ENCODE measurements at places on chromosomes 13 and 19.
A peak's percentile ranks its signal among the peaks of the same experiment; 100 is the strongest.

- DNase-seq = no peak
Measured at GRCh38 chr19:35195830-35196229, 32.7 kb downstream of the FAM187B start.

DNA sequence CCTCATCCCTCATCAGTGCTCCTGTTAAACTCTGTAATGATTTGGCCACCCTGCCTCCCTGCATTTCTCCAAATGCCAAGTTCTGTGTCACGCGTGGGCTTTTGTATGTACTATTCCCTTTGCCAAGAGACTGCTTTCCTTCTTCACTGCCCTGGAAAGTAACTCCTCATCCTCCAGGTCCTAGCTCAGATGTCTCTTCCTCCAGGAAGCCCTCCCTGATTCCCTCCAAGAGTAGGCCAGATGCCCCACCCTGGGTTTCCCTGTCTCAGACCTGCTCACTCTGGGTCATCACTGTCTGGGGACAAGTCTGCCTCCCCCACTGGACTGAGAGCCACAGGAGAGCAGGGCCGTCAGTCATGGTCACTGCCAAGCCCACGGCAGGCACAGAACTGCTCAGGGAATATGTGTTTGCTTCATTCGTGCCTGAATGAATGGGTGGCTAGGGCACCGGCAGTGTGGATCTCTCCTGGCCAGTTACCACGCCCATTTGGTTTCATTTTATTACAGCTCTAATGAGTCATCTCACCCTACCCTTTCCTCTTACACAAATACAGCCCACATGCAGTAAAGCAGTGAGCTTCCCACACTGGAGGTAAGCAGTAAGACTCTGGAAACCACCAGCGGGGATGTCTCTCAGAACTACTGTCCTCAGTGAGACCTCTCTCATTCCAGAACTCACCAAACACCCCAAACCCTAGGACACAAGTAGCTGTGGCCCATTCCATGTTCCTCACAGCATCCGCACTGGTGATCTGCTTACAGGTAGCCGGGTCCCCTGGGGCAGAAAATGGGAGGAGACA, 12.1 kb upstream of the GPR4 start:
- DNase-seq = no peak

- DNase-seq = no peak
Measured at GRCh38 chr19:13176345-13176744, 26.1 kb downstream of the IER2 start.

DNA sequence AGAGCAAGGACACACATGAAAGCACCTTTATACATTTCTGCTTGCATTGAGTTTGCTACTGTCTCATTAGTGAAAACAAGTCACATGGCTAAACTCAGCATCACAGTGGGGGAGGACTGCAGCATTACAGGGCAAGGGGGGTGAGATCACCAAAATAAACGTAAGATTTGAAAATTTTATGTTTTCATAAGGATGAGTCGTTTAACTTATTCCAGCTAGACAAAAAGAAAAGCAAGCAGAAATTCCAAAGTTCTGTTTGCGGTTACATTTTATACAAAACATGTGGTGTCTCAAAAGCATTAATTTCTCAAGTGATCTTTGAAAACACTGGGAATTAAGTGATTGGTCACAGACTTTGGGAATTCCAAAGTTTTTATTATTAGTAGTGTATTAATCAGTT, 261.4 kb upstream of the RXFP2 start:
- DNase-seq = no peak

- DNase-seq = no peak
Measured at GRCh38 chr19:53389978-53390377, 5.0 kb upstream of the ZNF765 start.

- DNase-seq = peak; percentile 56
Measured at GRCh38 chr19:8609279-8610040, 1.1 kb downstream of the ADAMTS10 start.

GRCh38 chr13:62837895-62838294, 1422.2 kb upstream of the PCDH20 start:
- DNase-seq = no peak

- no peak for DNase-seq
Measured at GRCh38 chr19:31383553-31383952, 34.3 kb upstream of the TSHZ3 start.

GRCh38 chr13:45238945-45239795, 38.3 kb upstream of the KCTD4 start:
- DNase-seq = no peak

- no peak for DNase-seq
Measured at GRCh38 chr13:66558506-66558905, 671.6 kb downstream of the PCDH9 start.

DNA sequence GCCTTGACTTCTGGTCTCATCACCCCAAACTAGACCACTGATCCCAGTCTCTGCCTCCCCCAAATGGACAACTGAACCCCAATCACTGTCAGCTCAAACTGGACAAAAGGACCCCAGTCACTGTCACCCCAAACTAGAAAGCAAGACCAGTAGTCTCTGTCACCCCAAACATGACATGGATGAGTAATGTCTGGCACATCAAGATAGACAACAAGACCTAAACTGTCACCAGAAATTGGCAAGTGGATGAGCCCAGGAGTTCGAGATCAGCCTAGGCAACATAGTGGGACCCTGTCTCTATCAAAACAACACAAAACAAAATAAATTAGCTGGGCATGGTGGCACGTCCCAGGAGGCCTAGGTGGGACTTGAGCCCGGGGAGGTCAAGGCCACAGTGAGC, 12.0 kb downstream of the RABAC1 start:
- DNase-seq = no peak

DNA sequence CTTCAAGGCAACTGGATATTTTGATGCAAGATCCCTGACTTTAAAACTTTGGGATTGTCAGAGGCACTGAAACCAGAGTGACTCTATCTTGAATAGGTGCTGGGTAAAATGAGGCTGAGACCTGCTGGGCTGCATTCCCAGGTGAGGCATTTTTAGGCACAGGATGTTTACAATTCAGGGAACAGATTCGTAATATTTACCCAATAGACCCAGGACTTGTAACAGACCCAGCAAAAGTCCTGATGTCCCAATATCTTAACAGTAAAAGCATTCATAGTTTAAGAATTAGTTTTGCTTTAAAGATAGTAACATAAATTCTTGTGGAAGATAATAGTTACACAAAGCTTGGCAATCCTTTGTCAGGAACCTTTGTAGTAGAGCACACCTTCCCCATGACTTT, 166.2 kb downstream of the FGF14 start:
- DNase-seq = no peak

GRCh38 chr19:29259867-29260281, 46.9 kb upstream of the UQCRFS1 start:
- no peak for DNase-seq

- no peak for DNase-seq
Measured at GRCh38 chr19:8088752-8089663, 36.4 kb downstream of the CCL25 start.

DNA sequence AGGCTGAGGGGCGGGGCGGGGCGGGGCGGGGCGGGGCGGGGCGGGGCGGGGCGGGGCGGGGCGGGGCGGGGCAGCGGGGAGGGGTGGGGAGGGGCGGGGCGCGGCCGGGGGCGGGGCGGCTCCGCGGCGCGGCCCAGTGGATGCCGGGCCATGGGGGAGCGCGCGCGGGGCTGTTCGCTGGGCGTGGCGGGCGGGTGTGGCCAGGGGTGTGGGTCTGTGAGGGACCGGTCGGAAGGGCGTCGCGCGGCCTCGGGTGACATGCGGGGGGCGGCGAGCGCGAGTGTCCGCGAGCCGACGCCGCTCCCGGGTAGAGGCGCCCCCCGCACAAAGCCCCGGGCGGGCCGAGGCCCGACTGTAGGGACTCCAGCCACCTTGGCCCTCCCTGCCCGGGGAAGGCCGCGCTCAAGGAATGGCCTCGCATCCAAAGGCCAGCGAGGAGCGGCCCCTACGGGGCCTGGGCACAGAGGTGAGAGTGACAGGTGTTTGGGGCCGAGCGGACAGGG, at the start of gene ZFP28:
Gene ZFP28, plus strand, starts transcription at position 188 of the 503 bp plus-strand sequence. Its CDS starts 71 bp downstream, at position 259.
- peak; percentile 89 for DNase-seq

GRCh38 chr19:1941146-1942077, at the start of gene CSNK1G2:
CSNK1G2 (plus strand) TSS chr19:1941172; CDS start chr19:1969773, 28,601 bp downstream.
- DNase-seq = no peak

DNA sequence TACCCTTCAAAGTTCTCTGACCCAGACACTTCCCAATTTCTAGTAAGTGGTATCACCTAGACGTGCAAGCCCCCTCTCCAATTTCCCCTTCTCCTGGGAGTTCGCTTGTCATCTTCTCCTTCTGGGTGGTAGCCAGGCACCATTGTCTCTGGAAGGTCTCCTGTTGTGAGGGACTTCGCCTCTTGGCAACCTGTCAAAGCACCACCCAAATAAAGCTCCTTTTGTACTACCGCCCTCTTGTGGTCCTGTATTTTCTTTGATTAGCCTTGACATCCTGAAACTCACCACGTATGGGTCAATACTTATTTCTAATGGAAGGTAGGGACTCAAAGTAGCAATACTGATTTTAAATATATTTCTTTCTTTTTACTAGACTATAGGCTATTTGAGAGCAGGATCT, 8.2 kb downstream of the GPC5 start:
- no peak for DNase-seq

DNA sequence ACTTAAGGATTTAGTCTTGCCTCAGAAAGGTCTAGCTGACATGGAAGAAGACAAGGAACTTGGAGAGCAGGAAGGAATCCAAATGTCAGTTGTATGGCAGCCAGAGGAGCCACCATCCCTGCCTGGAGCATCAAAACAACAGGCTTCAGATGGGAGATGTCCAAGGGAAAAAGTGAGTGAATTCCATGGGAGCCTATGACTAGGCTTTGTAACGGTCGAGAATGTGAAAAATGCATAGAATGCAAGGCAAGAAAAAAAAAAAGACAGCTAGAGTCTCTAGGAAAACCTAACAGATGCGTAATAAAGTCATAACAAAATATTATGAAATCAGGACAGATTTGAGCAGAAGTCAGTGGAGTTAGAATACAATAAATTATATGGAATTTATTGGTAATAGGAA, 183.7 kb upstream of the LSM14A start:
- no peak for DNase-seq

GRCh38 chr19:9808855-9809824, 9.7 kb downstream of the FBXL12 start:
- DNase-seq = no peak

GRCh38 chr19:20035935-20036334, 3.4 kb downstream of the ZNF682 start:
- DNase-seq = no peak

DNA sequence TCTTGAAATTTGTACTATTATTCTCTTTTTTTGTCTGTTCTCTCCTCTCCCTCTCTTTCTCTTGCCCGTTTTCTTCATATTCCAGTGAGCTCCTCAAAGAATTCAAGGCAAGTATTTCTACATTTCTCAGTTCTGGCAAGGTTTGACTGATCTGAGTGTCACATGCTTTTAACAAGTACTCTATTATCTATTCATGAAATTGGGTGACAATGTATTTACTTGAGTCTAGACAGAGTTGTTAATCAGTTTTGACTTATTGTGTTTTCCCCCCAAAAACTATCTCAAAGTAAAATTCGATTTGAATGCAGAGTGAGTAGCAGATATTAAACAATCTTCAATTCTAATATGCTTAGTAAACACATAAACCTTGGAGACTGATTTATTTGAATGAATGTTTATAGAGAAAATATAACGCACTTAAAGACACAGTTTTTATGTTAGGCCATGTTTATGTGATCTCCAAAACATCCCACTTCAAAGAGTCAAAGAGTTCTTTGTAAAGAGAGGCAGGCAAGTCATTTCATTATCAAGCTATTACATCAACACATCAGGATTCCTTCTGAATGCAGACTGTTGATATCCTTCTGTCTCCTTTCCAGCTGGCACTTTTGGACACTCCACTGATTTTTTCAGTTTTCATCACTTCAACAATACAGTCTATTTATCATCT, 166.6 kb downstream of the SLITRK6 start:
- DNase-seq = no peak

- no peak for DNase-seq
Measured at GRCh38 chr13:97119943-97120342, 102.2 kb upstream of the MBNL2 start.

DNA sequence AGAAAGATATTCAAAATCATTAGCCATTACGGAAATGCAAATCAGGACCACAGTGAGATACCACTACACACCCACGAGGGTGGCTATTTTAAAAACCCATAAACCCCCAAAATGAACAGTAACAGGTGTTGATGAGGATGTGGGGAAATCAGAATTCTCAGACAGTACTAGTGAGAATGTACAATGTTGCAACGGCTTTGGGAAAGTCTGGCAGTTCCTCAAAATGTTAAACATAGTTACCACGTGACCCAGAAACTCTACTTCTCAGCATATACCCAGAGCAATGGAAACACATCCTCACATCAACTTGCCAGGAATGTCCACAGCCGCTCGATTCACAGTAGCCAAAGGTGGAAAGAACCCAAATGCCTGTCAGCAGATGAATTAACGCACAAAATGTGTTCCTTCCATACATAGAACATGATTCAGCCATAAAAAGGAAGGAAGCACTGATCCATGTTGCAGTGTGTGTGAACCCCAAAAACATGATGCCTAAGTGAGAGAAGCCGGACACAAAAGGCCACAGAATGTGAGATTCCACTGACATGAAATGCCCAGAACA, 7.0 kb downstream of the PLVAP start:
- no peak for DNase-seq

DNA sequence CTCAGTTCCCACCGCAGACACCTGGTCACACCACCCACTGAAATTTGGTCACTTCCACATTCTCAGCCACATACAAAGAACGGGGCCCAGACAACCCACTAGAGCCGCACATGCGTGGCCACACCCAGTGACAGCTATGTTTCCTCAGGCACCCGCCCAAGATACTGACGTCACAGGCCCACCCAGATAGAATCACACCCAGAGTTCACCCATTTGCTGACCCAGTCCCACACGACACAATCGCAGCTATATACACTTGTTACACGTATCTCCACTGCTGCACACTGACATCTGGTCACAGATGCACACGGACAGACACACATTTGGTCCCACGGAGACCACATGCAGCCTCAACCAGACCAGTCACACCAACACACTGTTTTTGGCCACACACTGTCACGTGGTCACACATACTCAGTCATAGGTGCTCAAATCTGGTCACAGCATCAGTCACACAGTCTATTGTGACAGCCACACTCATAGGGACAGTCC, 2.9 kb downstream of the NUMBL start:
- DNase-seq = peak; percentile 82

DNA sequence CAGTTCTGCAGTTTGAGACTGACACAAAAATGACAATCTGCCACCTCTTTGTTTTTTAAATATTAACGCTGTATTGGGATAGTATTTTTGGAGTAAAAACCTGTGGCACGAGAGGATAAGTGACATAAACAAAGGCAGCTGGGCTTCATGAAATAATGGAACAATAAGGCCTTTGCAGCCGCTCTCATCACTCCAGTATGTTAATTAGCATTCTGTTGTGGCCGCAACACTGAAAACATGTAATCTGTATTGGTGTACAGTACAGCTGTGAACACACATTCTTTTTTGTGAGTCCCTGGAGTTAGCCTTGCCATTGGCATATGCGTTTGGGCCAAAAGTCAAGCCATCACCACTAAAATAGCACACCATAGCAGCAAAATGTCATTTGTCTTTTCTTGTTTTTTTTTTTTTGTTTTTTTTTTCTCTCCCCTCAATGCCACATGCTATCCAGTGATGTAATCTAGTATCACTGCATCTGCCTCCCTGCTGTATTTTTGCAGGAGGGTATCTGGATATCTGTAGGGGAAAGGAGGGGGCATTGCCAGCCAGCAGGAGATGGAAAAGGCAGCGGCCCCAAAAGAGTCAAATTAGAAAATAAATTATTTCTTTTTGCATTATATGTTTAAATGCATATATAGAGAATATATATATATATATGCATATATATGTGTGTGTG, 885 bp upstream of the ZNF536 start:
- no peak for DNase-seq
